ENCODE measurements at places on chromosomes 4 and X. TPM values are rescaled to one million over a fixed set of nuclear protein-coding genes. Genes with fewer than 3 reads are reported as not detected.

DNA sequence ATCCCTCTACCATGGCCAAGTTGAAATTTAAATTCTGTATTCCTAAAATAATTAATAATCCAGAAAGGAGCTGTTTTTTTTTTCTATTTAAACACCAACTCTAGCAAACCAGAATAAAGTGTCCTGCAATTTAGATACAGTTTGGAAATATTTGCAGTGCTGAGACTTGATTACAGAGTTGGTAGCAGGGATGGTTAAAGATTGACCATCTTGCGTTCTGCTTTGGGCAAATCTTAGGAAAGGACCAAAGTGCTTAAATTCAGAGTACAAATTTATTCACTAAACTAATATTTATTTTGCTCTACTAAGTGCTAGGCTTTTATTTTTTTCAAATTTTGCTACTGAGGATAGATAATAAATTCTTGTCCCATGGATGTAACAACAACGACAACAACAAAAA is 180.2 kb upstream of the AADAT start:
- no peak for DNase-seq

- DNase-seq: peak; percentile 66
Observed at GRCh38 chrX:47093248-47093647, 15.0 kb downstream of the RGN start.

DNA sequence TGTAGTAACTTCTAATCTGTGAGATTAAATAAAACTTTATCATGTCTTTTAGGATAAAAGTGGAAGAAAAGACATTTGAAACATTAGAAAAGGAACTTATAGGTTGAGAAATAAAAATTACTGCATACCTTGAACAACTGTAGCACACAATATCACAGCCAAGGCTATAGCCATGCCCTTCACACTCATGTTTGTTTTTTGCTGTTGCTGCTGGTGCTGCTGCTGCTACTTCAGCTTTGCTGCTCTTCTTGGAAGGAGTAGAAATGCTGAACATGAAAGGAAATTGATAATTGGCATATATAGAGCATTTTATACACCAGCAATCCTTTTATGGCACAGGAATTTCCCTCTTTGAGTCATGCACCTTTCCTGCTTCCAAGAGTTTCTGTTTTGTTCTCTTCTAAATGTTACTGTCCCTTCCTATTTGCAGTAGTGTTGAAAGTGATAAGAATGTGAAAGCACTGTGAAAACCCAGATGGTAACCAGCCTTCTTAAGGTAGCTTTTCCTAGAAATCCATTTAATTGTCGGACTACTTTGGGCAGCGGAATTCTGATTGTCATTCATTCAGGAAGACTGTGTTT is at the start of gene CXCL11:
TSS of gene CXCL11 (minus strand) at position 272 of the 582 bp plus-strand sequence. CDS start at position 189, 83 bp downstream.
- DNase-seq: no peak

GRCh38 chr4:52704133-52704532 is 45.0 kb upstream of the USP46 start:
- no peak for DNase-seq

- no peak for DNase-seq
Observed at GRCh38 chr4:175341203-175341755, 423.1 kb downstream of the ADAM29 start.

DNA sequence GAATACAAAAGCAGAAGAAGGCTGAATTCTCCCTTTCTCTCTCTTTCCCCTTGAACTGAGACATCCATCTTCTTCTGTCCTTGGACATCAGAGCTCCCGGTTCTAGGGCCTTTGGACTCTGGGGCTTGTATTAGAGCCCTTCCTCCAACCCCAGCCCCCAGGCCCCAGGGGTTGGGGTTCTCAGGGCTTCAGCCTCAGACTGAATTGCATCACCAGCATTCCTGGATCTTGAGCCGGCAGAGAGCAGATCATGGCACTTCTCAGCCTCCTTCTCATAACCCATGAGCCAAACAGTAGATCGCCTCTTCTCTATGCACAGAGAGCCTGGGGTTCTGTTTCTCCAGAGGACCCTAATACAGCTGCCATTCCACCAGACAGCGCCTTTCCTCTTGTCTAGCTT is 25.3 kb upstream of the CLDN24 start:
- no peak for DNase-seq

DNA sequence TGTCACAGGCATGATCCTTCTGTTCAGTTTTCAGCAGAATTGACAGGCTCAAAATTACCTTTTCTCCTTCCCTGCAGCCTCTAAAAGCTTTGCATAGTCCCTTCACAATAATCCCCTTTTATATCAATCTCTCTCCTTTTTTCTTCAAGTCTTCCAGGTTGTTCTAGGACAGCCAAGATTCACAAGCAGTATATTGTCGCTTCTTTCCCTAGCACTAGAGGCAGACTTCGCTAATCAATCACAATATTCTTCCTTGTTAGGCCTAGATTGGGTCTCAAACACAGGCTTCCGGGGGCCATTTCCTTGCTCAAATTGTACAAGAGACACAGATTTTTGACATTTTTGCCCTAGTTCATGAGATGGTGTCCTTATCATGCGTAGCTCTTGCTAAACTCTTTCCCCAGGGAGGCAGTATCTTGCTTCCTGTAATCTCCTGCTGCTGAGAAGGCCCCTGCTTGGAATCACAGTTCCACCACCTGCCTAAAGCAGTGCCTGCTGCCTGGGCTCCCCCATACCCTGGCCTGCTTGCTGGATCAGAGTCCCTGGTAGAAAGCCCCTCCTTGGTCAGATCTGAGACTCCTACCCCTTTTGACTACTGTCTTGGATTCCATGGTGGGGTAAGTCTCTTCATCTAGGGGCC is 57.3 kb downstream of the DMP1 start:
- no peak for DNase-seq

DNA sequence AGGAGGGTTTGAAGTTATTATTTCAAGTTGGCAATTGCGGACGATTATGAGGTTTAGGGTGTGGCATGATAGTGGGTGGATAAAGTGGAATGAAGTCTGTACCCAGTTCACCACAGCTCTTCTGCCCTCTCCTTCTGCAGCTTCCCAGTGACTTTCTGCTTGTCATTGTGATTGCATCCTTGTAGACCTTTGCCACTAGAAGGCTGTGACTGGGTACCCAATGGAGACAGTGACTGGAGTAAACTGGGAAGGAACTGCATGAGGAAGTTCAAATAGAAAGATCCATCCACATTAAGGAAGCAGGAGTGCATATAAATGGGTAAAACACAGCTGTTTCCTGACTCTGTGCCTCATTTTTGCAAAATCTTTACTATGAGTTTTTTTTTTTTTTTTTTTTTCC is 53.5 kb upstream of the SPANXN3 start:
- no peak for DNase-seq

GRCh38 chr4:44256414-44256813 is 192.2 kb downstream of the KCTD8 start:
- no peak for DNase-seq

GRCh38 chr4:166896254-166896653 is 338.0 kb downstream of the SPOCK3 start:
- no peak for DNase-seq

DNA sequence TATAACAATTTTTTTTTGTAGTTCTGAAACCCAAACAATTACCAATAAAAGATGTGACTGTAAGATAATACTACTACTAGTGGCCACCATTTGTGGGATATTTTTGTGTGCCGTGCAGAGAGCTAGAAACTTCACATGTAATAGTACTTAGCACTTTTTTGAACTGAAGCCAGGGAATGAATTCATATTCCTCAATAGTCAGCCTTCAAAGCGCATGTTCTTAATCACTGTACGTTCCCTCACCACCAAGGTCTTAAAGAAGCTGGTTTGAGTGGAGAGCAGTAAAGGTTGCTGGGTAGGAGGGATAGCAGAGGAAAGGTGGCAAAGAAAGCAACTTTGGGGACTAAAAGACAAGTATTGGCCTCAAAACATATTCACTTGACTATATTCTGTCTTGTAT is 9.6 kb upstream of the RUFY3 start:
- no peak for DNase-seq

- no peak for DNase-seq
Observed at GRCh38 chr4:142528433-142528832, 317.7 kb downstream of the INPP4B start.

GRCh38 chr4:7910263-7910896 is 29.3 kb downstream of the AFAP1 start:
- DNase-seq: no peak

DNA sequence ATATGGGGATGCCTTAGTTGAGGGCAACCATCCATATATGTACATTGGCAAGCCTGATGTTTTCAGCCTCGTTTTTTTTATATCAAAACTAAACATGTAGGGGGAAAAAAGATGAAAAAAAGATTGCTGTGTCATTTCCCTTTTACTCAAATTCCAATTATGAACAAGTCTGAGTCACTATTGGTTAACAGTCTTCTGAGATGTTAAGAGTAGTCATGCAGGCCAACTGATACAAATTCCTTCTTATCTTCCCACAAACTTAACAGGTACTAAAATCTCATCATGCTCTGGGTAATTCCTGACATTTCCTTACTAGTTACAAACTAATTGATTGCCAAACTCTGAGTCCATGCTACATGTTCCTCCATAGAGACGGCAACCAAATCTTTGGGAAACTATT is 222.1 kb downstream of the FRMPD4 start:
- no peak for DNase-seq

GRCh38 chrX:554271-554670 is 76.3 kb upstream of the SHOX start:
- no peak for DNase-seq

DNA sequence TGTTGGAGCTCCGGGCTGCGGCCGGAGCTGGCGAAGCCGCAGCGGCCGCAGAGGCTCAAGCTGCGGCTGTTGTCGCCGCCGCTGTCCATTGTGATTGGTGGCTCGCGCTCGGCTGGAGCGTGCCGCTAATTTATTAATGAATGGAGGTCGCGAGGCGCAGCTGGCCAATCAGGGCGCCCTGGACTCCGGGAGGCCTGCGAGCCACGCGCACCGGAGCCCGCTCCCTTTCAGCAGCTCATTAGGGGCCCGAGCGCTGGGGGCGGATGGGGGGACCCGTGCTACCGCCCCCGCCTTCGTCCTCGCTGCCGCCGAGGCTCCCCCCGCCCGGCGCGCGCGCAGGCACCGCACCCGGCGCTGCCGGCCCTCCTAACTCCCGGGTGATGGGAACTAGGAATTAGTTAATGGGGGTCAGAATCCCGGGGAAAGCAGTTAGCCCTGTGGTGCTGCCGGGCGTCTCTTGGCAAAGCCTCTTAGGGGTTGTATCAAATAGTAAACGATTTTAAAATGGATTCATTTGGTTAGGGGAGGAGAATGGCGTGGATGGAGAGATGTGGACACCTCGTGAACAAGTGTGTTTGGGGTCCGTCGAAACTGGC is 589 bp upstream of the NEUROG2 start:
- DNase-seq: no peak

DNA sequence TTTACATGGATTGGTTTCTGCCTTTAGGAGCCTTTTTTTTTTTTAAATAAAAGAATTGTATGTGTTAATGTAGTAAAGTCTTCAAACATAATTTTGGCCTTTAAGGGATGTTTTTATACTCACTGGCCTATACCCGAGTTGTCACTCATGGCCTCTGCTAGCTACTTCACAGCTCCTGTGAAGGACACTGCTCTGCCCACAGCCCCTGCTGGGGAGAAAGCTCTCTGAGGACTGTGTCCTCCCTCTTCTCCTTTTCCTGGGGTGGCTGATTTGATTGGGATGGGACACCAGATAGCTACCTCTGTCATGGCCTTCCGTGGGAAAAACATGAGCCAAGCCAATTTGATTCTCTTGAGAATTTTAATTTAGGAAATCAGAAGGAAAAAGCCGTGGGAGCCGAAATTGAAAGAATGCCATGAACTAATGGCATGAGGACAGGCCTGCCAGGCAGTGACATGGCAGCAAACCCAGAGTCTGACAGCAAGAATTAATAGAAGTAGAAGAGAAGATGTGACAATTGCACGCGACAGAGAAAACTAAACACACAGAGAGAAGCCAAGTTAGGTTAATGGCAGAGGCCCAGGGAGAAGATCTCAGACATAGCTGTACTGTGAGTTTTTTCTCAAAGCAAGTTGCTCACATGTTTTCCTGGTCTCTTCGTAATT is 81.4 kb downstream of the ARHGAP10 start:
- no peak for DNase-seq

DNA sequence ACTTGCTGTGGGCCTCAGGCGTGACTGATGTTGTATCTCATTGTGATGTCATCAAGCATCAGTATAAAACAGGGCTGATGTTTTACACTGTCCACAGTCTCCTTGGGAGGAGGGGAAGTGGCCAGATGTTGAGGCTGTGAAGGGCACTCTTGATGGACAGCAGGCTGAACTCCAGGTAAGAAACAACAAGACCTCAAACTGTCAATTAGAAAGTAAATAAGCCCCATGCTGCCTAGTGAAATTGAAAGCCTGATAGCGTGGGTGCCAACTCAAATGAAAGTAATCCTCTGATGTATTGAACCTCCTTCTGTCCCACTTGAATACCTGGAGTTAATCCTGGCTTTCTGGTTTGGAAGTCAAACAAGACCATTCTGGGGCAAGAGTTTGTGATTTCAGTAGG is 19.7 kb downstream of the VSIG1 start:
- DNase-seq: no peak

DNA sequence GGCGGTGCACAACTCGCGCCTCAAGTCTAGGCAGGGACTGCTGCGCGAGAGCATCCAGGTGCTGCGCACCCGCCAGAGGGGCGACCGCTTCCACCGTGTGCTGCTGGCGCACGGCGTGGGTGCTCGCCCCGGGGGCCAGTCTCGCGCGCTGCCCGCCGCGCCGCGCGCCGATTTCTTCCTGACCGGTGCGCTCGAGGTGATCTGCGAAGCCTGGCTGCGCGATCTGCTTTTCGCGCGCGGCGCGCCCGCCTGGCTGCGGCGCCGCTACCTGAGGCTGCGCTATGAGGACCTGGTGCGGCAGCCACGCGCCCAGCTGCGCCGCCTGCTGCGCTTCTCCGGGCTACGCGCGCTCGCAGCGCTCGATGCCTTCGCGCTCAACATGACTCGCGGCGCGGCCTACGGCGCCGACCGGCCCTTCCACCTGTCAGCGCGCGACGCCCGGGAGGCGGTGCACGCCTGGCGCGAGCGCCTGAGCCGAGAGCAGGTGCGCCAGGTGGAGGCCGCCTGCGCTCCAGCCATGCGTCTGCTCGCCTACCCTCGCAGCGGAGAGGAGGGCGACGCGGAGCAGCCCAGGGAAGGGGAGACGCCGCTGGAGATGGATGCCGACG is 1.3 kb downstream of the CHST7 start:
- peak; percentile 31 for DNase-seq

GRCh38 chr4:107216379-107216778 is 180.3 kb upstream of the DKK2 start:
- DNase-seq: no peak

DNA sequence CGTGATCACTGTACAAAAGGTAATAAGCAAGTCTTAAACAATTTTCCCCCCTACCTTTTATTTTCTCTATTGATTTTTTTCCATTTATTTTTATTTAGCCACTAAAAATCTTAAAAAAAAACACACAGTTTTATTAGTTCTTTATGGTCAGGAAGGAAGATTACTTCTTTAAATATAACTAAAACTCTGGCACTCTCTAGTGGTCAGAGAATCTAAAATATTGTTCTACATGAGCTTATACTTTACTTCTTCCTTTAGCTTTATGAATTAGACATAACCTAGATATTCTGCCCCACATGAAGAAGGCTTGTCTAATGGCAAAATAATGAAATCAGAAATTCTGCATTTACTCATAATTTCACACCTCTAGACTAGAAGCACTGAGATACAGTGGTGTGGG is 135.2 kb downstream of the PDE5A start:
- peak; percentile 18 for DNase-seq

GRCh38 chrX:121146059-121146628 is 98.7 kb downstream of the GLUD2 start:
- DNase-seq: no peak

- DNase-seq: no peak
Observed at GRCh38 chr4:174154215-174154854, 129.1 kb downstream of the FBXO8 start.

The DGKK gene
- total RNA-seq: not detected

The MAGEC2 gene
- not detected for total RNA-seq

The USP17L5 gene
- total RNA-seq: not detected

The PLP1 gene
- 19.4 TPM for total RNA-seq

The DOK7 gene
- 1.2 TPM for total RNA-seq
